ENCODE measurements at places on chromosomes 12 and 14.
A peak's percentile ranks its signal among the peaks of the same experiment; 100 is the strongest.

- no peak for DNase-seq
Measured at GRCh38 chr12:10279937-10280336, 27.7 kb upstream of the KLRD1 start.

GRCh38 chr12:5384015-5384414 is 47.9 kb upstream of the NTF3 start:
- DNase-seq = no peak

DNA sequence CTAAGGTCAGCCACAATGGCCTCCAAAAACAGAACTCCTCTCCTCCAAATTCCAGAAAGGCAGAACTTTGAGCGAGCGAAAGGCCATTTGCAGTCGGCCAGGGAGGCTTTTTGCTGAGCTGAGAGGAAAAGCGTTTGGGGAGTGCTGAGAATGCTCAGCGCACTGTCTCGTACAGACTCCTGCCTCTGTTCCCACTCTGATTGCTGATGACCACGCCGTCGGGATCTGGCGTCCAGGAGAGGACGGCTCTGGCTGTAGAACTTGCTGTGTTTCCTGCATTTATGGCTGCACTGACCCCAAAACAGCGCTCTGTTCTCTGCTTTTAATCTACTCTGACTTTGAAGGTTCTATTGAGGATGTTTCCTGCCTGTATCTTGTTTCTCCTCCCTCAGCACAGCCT is 82.4 kb upstream of the WSCD2 start:
- no peak for DNase-seq

DNA sequence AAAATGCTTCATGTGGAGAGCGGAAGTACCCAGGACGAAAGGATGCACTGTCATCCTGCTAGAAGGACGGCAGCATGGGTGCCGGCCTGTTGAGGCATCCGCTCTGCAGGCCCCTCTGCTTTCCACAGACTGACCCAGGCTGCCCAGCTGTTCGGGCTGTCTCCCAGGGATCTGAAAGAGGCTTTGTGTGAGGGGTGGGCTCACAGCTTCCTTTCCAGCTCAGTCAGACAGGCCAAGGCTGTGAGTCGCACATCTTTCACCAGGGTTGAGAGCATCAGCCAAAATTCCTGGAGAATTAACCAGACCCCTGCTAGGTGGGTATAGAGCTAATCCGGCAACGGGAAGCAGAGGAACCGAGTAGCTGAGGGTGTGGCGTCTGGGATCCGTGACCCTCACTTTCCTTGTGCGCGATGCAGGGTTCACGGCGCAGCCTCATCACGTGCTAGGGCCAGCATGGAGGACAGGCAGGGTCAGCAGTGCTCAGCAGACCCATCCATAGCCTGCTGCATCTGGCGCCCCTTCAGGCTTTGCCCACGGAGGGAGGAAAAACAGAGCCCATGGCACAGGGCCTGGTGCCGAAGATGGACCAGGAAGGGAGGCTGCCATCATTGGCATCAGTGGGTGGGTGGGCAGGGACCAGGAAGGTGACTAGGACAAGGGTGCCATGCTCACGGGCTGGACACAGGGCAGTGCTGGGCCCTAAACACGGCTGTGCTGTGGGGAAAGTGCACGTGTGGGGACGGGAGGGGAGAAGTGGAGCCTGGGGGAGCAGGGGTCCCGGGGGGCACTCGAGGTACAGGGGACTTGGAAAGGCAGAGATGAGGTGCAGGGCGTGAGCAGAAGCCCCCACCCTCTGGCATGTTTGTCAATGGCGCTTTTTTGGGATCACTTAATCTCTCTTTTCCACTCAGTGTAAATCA is 9.2 kb upstream of the SIVA1 start:
- peak; percentile 67 for DNase-seq

GRCh38 chr14:78346747-78347146 is 176.6 kb downstream of the NRXN3 start:
- DNase-seq = no peak

All from Right ventricle myocardium inferior (tissue), 1 donor.